Osteoblast (primary cell): ENCODE measurements at places on chromosomes 2 and 18.

DNA sequence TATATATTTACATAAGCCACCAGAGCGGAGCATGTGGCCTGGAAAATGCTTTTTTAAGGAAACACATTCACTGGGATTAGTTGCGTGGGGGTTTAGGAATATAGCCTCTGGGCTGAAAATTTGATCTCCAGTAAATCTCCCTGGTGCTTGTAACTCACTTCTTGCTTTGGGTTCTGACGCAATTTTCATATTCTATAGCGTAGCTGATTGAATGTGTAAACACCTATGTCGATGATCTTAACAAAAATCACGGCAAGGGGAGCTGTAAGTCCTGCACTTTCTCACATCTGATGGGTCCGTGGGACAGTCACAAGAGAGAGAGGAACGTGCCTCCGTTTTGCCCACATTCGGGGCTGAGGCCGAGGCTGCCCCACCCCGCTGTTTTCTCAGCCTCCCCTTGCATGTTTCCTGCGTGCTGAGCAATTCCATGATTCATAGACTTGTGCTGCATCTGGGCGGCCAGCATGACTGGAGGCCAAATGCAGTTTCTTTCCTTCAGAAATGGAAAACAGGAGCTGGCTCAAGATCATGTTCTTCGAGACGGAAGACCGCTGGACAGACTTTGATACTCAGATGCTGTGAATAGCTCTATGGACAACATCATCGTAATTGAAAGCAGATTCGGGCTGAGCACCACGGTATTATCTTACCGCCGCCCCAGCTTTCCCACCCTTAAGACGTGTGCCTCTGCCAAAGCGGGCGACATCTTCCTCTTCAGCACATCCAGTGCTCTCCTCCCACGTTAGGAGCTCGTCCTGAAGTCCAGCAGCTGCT lies 109.2 kb downstream of the TMEM18 start:
- no peaks in the 10 kb centered on the region for H3K27me3 ChIP-seq
- DNase-seq: peak; percentile 83
- no peaks in the 10 kb centered on the region for H3K4me1 ChIP-seq

- no peaks in the 10 kb centered on the region for H3K4me1 ChIP-seq
- no peak overlapping the region for H3K4me3 ChIP-seq
- H3K27ac ChIP-seq: no peak overlapping the region
- no peaks in the 10 kb centered on the region for H3K36me3 ChIP-seq
- DNase-seq: no peak
Observed at GRCh38 chr2:108115868-108116267, 123.9 kb upstream of the SULT1C3 start.

GRCh38 chr2:166081131-166081632 lies 46.6 kb downstream of the SCN1A start:
- H3K4me1 ChIP-seq: no peaks in the 10 kb centered on the region
- H3K4me3 ChIP-seq: no peak overlapping the region
- no peak overlapping the region for H3K27ac ChIP-seq
- peaks cover 3% of the 10 kb centered on the region for H3K27me3 ChIP-seq

DNA sequence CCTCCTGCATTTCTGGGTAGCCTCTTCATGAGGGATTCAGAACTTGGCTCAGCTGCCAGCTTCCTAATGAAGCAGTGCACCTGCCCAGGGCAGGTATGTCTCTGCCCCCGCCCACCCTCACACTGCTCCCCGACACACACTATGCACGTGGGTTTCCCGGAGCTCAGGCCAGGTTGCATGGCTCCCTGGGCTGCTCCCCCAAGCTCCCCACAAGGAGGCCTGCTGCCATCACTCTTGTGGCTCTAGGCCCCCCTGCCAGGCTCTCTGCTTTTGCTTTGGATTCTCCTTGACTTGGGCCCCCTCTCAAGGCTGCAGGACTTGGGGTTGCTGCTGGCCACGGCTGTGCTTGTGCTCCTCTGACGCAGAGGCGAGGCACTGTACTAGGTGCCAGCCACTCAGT lies 43.6 kb downstream of the ADD2 start:
- H3K36me3 ChIP-seq: no peaks in the 10 kb centered on the region
- no peaks in the 10 kb centered on the region for H3K4me1 ChIP-seq
- no peaks in the 10 kb centered on the region for H3K27me3 ChIP-seq
- H3K27ac ChIP-seq: no peak overlapping the region
- DNase-seq: no peak

DNA sequence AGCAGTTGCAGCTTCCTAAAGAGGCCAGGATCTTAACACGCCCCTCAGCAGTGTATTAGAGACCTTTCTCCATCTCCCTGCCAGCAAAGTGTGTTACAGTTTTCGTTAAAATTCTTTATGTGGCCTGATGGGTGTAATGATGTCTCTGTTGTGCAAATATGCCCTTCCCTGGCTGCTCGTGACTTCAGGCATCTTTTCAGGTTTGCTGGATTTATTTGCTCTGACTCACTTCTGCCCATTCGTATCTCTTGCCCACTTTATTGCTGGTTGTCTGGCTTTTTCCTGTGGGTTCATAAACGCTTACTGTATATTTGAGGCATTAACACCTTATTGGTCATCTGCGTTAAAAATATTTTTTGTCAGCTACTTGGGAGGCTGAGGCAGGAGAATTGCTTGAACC lies 134.5 kb downstream of the ASB1 start:
- peaks cover 19% of the 10 kb centered on the region for H3K27me3 ChIP-seq
- H3K36me3 ChIP-seq: no peaks in the 10 kb centered on the region
- H3K4me1 ChIP-seq: no peaks in the 10 kb centered on the region
- no peak overlapping the region for H3K4me3 ChIP-seq
- no peak overlapping the region for H3K27ac ChIP-seq
- no peak for DNase-seq

GRCh38 chr18:50286391-50287027 lies 983 bp downstream of the CXXC1 start:
- H3K27me3 ChIP-seq: peaks cover 6% of the 10 kb centered on the region
- H3K27ac ChIP-seq: peak overlapping the region; percentile 50
- peaks cover 8% of the 10 kb centered on the region for H3K4me1 ChIP-seq
- DNase-seq: peak; percentile 88
